ENCODE measurements at places on chromosomes 12 and 14. TPM values are rescaled to one million over a fixed set of nuclear protein-coding genes. Genes with fewer than 3 reads are reported as not detected.

- no peak for DNase-seq
Observed at GRCh38 chr12:127381681-127382080, 885.3 kb upstream of the TMEM132C start.

GRCh38 chr14:31336646-31337045 is 83.7 kb downstream of the HEATR5A start:
- no peak for DNase-seq

Gene VDR
- total RNA-seq: 13.9 TPM

Gene IL31
- not detected for total RNA-seq

DNA sequence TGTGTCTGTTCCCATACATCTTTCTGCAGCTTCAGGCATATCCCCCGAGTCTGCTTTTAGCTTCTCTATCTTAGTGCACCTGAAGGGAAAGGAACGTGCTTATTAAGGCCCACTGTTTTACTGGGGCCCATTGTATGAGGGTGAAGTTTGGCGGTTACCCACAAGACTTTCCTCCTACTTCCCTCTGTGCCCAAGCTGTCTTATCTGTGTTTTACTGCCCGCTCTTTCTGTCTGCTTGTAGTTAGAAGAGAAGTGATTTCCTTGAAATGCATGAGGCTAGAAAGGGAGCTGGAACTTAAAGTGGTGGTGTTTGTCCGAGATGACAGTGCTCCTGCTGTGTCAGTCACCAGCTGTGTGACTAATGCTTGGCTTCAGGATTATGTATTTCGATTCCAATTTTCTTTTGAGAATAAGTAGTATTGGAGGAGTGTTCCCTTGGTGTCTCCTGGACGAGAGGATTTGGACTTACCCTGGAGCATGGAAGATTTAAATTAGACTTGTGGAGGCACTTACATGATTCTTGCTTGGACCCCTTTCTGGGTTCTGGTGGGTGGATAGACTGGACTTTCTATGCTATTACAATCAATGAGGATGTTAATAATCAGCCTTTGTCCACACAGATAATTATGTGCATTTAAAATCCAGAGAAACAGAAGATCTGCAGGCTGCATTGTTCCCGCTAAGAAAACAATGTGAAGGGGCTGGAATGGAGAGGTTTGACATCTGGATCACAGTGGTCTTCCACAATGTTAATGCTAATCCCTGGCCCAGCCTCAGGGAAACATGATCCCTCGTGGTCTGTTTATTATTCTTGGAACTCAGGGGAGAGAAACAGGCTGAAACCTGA is 13.9 kb upstream of the KRT86 start:
- DNase-seq: no peak

- DNase-seq: no peak
Observed at GRCh38 chr12:52182898-52183543, 8.8 kb downstream of the KRT80 start.

- no peak for DNase-seq
Observed at GRCh38 chr12:85849344-85849743, 13.1 kb upstream of the RASSF9 start.

- DNase-seq: no peak
Observed at GRCh38 chr12:91991399-91992187, 154.1 kb downstream of the BTG1 start.

GRCh38 chr12:2286047-2286446 is 233.3 kb downstream of the CACNA1C start:
- no peak for DNase-seq

- DNase-seq: no peak
Observed at GRCh38 chr12:100646896-100647295, 73.4 kb downstream of the GAS2L3 start.

- DNase-seq: no peak
Observed at GRCh38 chr12:46686267-46686942, 139.4 kb downstream of the SLC38A4 start.

- no peak for DNase-seq
Observed at GRCh38 chr12:39401459-39401858, 41.5 kb downstream of the KIF21A start.

DNA sequence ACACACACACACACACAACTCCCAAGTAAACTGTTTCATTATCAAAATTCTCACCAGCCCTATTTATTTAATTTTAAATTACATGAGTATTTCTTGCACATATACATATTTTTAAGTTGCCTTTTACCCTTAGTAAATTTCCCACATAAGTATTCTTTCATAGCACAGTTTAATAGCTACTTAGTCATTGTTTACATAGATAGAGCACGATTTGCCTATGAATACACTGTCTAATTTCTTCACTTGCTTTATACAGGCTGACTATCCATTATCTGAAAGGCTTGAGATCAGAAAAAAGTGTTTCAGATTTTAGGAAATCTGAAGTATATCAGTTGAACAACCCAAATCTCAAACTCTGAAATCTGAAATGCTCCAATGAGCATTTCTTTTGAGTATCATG is 30.9 kb downstream of the NIN start:
- DNase-seq: no peak

- peak; percentile 76 for DNase-seq
Observed at GRCh38 chr12:4276524-4277204, 3.1 kb downstream of the CCND2 start.

Gene A2M
- total RNA-seq: 2.7 TPM

DNA sequence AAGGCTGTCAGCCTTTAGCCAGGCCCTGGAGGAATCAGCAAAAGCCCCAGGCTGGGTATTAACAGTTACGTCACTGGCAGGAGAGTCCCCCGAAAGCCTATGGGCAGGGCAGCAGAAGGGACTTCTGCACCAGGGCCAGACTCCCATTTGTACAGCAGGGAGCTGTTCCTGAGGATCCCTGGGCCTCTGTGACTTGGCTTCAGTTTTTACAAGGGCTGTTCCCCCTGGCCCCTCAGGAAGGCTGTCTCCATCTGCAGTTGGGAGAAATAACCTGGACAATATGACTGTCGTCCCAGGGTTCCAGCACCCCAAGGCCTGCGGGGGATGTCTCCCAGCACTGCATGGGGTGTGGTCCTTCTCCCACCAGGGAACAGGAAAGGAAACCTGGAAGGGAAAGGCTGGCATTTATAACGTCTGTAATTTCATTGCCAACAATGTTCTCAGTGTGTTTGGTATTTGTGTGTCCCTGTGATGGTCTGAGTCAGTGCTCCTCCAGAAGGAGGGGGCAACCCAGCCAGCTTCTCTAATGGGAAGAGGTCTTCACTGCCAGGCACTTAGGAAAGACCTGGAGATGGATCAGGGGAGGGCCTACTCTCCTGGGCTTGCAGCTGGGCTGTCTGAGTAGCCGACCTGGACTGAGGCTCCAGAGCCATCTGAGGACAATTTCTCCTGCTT is 42.4 kb downstream of the ERH start:
- DNase-seq: no peak

- DNase-seq: no peak
Observed at GRCh38 chr14:24394275-24394674, 4.5 kb upstream of the NYNRIN start.

Gene SLCO1B1
- not detected for total RNA-seq

DNA sequence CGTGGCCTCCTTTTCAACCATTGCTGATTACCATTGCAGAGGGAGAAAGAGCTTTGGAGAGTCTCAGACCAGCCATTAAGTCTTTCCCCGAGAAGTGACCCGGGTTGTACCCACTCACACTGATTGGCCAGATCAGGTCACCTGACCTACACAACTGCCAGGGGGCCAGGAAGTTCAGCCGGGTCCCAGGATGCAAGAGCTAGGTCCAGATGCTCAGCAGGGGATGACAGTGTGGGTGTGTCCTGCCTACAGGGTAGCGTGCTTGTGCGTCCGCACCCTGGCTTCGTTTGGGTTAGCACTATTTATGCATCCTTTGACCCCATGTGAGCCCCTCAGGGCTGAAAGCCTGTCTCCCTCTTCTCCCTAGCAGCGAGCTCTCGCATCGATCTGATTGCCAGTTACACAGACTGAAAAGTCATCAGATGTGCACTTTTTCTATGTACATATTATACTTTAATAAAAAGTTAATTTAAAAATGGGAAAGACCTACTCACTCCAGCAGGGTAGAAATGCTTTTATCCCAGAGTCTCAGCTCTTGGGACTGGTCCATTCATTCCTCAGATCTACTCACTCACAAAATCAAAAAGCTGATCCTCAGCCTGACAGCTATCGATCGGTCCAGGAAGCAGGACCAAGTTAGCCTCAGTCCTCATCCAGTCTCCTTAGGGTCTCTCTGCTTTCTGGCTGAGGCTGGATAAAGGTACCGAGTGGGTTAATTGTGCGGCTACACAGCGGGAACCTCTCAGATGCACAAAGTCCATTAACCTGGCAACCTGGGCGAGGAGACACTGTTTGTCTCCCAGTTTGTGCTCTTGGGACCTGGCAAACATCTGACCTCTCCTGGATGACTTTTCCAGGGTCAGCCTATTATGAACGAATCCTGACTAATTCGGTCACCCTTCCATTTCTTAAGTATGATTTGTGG is 68.0 kb downstream of the SERPINA3 start:
- no peak for DNase-seq

DNA sequence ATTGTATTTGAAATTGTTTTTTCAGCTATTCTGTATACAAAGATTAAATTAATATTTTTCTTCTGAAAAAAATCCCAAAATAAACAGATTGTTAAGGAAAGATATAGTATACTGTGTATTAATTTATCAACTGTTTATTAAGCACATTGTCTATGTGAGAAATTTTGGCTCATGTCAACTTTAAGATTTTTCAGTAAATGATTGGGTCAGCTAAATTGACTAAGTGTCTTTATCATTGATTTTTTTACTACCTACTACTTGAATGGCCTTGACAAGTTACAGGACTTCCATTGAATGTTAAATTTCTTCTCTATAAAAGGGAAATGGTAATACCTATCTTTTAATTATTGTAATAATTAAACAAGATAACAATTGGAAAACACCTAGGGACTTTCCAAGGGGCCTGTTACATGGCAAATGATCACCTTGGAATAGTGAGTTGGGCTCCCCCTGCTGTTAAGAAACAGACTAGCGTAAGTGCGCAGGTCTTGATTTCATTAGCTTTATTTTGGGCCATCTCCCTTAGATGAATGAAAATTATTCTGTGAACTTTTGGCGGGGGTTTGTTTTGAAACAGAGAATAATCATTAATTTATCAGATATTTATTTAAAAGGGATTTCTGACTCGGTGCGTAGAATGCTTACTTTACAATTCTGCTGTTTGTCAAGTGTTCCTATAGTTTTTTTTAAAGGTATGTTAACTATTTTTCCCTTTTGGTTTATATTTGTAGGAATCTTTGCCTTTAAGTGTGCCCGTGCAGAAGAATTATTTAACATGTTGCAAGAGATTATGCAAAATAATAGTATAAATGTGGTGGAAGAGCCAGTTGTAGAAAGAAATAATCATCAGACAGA is 14.5 kb upstream of the CCT2 start:
- DNase-seq: no peak

DNA sequence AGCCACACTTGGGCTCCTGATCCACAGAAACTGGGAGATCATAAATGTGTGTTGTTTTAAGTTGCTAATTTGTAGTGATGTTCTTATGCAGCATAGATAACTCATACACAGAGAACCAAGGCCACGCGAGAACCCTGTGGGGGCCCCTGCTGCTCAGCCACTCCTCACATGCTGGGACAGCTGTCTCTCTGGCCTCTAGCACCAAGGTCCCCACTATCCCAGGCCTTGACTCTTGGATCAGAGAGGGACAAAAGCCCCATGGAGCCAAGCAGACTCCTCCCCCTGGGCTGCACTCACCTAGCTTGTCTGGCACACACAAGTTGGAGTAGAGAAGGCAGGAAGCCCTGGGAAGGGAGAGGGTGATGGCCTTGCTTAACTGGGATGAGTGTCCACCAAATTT is 11.3 kb downstream of the PLD4 start:
- peak; percentile 26 for DNase-seq

GRCh38 chr12:13028825-13029570 is 15.2 kb upstream of the FAM234B start:
- DNase-seq: no peak

GRCh38 chr12:29314416-29314815 is 66.6 kb downstream of the ERGIC2 start:
- DNase-seq: no peak

DNA sequence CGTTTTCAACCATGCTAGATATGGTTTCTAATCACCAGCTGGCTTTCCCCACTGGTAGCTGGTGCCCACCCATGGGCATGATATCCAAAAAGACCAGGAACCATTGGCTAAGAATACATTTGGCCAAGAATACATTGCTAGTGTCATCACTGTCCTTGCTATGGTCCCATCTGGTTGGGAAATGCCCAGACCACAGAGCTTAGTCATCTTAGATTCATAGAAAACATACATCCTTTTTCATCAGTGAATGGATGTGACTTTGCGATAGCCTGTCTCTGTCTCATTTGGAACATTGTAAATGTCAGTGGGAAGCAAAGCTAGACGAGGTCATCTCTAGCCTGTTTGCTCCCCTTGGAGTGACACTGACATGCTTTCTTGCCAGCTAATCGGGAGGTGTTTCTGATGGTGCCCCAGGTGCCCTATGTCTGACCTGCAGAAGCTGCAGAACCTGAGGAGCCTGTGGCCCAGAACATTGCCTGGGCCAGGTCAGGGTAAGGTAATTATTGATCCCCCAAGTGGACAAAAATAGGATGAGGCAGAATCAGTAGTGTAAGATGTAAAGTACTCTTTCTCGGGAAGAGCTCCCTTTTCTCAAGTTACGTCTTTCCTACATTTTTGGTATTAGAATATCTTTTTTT is 194.8 kb downstream of the SLC41A2 start:
- no peak for DNase-seq

GRCh38 chr14:93103392-93104080 is 12.2 kb downstream of the ITPK1 start:
- DNase-seq: peak; percentile 74

- no peak for DNase-seq
Observed at GRCh38 chr14:41749429-41749828, 142.8 kb downstream of the LRFN5 start.

- no peak for DNase-seq
Observed at GRCh38 chr12:55172686-55173085, 46.5 kb downstream of the OR9K2 start.

GRCh38 chr12:90069711-90070110 is 361.1 kb upstream of the ATP2B1 start:
- no peak for DNase-seq

- DNase-seq: no peak
Observed at GRCh38 chr14:92542766-92543554, 29.4 kb downstream of the RIN3 start.

Gene HIGD1C
- not detected for total RNA-seq

Gene CLEC14A
- not detected for total RNA-seq

Gene BDKRB2
- not detected for total RNA-seq

Gene NANOG
- total RNA-seq: not detected

Gene ACRBP
- total RNA-seq: 8.0 TPM

- DNase-seq: no peak
Observed at GRCh38 chr14:75025876-75026275, 23.2 kb downstream of the EIF2B2 start.

DNA sequence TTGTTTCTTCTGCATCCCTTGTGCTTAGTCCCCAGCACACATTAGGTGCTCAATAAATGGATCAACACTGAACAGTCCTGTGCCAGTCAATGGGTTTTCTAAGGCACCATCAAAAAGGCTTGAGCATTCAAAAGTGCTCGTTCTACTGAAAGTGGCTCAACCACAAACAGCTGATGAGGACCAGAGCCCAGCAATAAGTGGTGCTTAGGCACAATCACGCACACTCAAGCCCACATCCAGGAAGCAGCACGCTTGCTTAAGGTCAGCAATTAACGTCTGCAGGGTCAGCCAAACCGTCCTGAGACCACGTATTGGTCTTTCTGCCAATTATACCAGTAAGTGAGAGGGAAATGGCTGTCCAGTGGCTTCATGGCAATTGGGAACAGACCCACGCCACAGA is 56.5 kb downstream of the PRIMA1 start:
- no peak for DNase-seq

Gene WNT1
- 2.0 TPM for total RNA-seq

Data from activated naive CD8-positive, alpha-beta T cell treated with anti-CD3 and anti-CD28 coated beads, Interleukin-2, amount 10 ng/mL, durations not matched to agents 7 days and 5 days (primary cell).